ENCODE measurements at places on chromosomes 2 and 18. TPM values are rescaled to one million over a fixed set of nuclear protein-coding genes. Genes with fewer than 3 reads are reported as not detected.
A peak's percentile ranks its signal among the peaks of the same experiment; 100 is the strongest.

PROKR1 gene
- total RNA-seq, result not detected

ZNF513 gene
- total RNA-seq, result 3.1 TPM

DNA sequence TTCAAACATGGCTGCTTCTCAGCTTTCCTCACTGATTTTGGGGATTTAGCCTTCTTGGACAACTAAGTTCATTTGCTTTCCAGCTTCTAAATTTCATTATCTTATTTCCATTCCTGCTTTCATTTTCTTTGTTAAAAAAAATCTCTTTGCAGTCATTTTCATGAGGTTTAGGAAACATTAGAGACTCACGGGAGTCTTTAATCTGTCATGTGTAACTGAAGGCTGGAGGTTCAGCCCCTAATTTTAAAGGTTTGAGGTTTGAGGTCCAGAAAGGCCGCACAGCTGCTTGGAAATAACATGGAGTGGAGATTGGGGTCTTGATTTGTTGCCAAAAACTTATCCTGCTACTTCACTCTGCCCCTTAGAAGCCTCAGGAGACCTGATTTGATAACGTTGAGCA, 30.3 kb downstream of the PROKR1 start:
- DNase-seq, result no peak

SLC30A3 gene
- total RNA-seq, result 6.6 TPM

DNA sequence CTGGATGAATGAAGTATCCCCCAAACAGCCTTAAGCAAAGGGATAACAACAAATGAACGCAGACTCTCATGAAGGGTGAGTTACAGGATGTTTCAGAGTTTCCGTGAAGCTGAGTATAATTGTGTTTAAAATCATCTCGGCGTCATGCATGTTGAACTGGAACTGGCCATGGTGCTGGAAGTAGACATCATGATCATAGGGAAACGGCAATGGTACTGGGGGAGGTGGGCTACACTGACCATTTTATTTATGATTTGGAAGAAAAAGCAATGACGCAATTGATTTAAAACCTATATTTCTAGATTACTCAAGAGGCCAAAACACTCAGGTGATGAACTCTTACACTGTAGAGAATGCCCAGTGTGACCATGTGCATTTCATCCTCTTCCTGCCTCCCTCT, 387.9 kb upstream of the MYT1L start:
- no peak for DNase-seq

DNA sequence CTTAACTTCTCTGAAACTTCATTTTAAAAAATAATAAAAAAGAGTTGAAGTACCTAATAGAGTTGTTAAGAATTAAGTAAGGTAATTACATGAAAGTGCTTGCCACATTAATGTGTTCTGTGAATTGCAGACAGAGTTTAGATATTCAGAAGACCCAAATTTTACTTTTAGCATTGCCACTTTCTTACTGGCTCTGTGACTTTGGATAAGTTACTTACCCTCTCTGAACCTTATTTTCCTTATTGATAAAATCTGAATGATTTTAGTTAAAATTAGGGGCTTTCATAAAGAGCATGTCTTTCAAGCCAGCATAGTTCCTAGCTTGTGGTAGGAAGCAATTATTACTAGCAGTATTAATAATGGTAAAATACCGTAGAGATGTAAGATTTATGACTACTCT, 101.2 kb upstream of the CREB1 start:
- no peak for DNase-seq

GRCh38 chr2:31893094-31893493, 117.7 kb downstream of the MEMO1 start:
- no peak for DNase-seq

- DNase-seq, result peak; percentile 6
These were observed 1.0 kb downstream of the CYP26B1 start for GRCh38 chr2:72146347-72147302.

- DNase-seq, result no peak
These were observed 164.5 kb downstream of the PTH2R start for GRCh38 chr2:208570851-208571763.

- no peak for DNase-seq
These were observed 155.3 kb downstream of the UXS1 start for GRCh38 chr2:106038601-106039375.

- DNase-seq, result no peak
These were observed 106.9 kb upstream of the MSTN start for GRCh38 chr2:190169221-190170072.

VSNL1 gene
- total RNA-seq, result 19.3 TPM

DNA sequence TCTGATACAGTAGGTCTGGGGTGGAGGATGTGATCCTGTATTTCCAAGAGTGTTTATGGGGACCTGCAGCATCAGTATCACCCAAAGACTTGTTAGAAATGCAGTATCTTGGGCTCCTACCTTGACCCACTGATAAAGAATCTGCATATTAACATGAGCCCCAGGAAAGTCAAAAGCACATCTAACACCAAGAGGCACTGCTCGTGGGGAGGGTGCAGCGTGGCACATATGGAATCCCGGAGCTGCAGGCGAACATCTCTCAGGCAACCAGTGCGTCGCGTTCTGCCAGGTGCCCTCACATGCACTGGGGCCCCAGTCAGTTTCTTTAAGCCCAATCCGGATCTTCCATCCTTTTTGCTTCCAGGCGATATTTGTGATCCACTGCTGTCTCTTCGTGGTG, 41.3 kb upstream of the ASB18 start:
- DNase-seq, result no peak

FRZB gene
- 2.3 TPM for total RNA-seq

- no peak for DNase-seq
These were observed 244.3 kb downstream of the FAM210A start for GRCh38 chr18:13481820-13482617.

DNA sequence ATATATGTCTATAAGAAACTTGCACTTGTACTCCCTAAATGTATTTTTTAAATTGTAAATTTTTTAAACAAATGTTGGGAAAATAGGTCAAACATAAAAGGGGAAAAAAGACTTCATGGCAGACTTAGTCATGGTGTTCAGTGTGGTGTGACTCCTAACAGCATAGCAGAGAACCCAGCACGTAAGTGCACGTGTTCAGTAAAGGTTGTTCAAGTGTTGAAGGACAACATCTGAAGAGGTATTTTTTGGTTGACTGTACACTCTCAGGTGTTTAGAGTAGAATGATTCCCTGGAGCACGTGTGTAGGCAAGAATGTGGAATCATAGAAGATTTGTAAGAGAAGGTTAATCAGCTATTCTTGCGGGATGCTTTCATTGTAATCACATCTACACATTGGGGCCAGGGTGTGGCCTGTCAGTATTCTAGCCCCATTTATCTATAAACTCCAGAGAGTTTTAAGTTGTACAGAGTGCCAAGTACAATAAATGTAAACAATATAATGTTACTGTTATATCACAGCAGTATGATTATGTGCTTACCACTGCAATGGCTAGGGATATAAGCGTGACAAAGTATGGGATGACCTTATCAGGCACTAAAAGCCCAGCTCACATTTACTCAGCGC, 106.8 kb downstream of the CRIM1 start:
- no peak for DNase-seq

- no peak for DNase-seq
These were observed 254.4 kb upstream of the CHAC2 start for GRCh38 chr2:53513167-53513666.

- no peak for DNase-seq
These were observed 217.2 kb downstream of the DOK6 start for GRCh38 chr18:69617888-69618287.

DNA sequence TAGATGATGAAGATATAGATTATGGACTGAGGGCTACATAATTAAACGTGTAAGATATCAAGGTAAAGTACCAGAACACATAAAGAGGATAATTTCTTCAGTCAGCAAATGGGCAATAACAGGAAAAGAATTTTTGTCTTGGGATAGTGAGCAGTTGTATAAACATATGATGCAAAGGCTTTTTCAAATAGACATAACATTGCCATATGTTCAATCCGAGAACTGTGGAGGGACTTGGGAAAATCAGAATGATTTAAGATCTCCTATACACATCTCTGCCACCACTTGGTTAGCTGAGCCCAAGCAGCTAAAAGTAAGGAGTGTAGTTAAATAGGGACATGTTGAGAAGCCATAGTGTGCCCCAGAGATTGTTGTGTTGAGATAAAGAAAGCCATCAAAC, 287.6 kb upstream of the ZNF521 start:
- no peak for DNase-seq

DNA sequence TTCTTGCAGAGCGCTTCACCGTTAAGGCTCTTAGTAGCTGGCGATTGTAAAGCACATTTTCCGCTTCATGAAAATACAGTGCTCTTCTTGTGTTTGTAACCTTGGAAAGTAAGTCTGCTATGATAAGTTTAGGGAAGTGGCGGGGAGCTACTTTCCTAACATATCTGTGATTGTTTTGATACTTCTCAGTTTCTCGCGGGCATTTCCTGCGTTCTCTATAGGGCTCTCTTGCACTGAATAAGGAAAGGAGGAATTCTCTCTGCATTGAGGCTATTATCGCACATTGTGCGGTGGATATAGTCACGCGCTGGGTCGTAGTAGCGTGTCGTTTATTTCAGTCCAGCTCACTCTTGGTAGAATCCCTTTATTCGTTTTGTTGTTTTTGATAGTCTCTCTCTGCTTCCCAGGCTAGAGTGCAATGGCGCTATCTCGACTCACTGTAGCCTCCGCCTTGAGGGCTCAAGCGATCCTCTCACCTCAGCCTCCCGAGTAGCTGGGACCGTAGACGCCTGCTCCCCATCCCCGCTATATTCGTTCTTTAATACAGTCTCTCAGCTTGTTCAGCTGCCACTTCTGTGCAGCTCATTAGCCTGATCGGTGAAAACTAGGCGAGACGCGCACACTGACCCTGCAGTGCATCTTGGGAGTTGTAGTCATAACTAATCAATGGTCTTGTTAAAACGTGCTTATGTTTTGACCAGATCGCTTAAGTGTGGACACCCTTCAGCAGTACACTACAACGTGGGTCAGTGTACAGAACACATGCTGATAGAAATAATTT, 1.0 kb upstream of the PPP4R3B start:
- DNase-seq, result peak; percentile 53

GRCh38 chr2:48200620-48201293, 294.5 kb upstream of the FBXO11 start:
- no peak for DNase-seq

CYRIA gene
- total RNA-seq, result 2.4 TPM

Measured in heart left ventricle (tissue), 16 donors.